CD4-positive, alpha-beta T cell treated with Interleukin-17A for 1 hour (primary cell): ENCODE measurements at places on chromosomes 6 and 20.

DNA sequence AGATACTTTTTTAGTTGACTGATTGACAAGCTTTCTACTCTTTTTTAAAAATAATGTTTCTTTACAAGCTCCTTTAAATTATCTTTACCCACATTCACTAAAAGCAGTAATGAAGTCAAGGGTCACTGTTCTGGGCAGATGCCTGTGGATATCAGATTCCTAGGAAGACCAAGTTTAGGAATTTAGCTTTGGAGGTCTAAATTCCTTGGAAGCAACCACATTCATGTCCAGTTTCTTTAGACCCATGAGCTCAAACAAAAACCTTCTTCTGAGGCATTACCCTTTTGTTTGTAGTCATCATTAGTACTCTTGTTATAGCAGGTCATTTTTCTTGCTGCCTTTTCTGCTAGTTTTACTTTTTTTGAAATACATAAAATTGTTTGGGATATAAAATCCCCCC, 462.9 kb upstream of the JAG1 start:
- DNase-seq: no peak

GRCh38 chr6:110359556-110359955, 1.4 kb upstream of the METTL24 start:
- no peak for DNase-seq

DNA sequence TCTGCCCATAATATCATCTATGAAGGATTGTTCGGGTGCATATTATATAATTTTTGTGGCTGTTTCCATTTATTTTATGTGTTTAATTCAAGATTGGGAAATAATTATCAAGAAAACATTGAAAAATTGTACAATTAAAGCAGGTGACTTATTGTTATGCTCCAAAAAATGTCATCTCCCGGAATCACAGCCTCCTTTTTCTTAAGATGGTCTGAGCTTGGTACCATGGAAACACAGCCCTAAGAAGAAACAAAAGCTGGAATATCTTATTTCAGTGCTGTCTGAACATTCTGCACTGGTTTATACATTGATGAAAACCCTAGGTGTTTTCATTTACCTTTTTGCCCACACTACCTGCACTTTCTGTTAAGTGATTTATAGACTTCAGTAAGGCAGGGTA, 367.2 kb downstream of the ARHGAP18 start:
- DNase-seq: no peak

DNA sequence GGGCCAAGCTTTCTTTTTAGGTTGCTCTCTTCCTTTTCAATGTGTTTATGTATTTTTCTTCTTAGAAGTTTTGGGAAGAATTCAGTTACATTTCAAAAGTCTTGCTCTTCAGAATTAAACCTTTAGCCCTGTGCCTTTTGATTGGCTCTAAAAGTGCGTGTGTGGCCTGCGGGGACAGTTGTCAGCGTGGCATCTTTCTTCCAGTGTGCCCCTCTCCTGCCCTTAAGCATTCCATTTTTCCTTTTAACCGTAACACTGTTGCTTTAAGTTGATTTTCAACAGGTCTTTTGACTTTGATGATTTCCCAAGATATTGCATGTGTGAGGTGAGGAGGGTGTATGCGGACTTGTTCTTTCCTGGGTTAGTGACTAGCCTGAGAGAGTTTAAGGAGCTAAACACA, 999.1 kb upstream of the FLRT3 start:
- no peak for DNase-seq

- peak; percentile 22 for DNase-seq
Observed at GRCh38 chr20:36399147-36399968, 93.2 kb downstream of the DLGAP4 start.

DNA sequence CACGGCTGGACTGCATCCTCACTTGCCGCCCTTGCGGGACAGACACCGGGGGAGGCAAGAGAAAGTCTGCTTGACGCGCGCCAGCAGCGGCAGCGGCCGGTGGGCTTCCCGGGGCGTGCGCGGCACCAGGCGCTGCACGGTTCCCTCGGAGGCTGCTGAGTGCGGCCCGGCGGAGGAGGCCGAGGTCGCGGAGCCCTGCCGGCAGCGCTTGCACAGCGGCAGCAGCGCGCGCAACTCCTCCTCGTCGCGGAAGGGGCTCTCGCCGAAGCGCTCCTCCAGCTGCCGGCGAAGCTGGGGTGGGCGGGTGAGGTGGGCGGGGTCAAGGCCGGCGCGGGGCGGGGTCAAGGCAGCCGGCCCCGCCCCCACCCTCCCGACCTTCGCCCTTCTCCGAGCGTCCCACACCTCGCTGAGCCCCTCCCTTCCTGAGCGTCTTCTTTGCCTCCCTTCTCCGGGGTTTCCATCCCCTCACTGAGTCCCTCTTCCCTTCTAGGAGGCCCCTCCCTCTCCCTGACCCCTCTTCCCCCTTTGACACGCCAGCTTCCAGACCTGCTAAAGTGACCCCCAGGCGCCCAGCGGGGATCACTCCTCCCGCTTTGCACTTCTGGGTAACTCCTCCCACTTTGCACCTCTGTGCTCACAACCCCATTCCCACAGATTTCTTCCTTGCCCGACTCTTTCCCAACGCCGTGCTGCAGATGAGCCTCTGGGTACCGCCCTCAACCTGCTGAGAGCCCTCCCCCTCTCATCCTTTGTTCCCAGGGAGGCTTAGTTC, 8.8 kb downstream of the DUSP15 start:
- peak; percentile 75 for DNase-seq

- DNase-seq: no peak
Observed at GRCh38 chr6:88472851-88473525, 306.8 kb upstream of the CNR1 start.

GRCh38 chr6:142112451-142113061, 20.2 kb upstream of the GJE1 start:
- peak; percentile 69 for DNase-seq

GRCh38 chr20:42082611-42083010, 464.4 kb upstream of the CHD6 start:
- DNase-seq: no peak

GRCh38 chr6:107819217-107819616, 4.9 kb downstream of the SCML4 start:
- no peak for DNase-seq

DNA sequence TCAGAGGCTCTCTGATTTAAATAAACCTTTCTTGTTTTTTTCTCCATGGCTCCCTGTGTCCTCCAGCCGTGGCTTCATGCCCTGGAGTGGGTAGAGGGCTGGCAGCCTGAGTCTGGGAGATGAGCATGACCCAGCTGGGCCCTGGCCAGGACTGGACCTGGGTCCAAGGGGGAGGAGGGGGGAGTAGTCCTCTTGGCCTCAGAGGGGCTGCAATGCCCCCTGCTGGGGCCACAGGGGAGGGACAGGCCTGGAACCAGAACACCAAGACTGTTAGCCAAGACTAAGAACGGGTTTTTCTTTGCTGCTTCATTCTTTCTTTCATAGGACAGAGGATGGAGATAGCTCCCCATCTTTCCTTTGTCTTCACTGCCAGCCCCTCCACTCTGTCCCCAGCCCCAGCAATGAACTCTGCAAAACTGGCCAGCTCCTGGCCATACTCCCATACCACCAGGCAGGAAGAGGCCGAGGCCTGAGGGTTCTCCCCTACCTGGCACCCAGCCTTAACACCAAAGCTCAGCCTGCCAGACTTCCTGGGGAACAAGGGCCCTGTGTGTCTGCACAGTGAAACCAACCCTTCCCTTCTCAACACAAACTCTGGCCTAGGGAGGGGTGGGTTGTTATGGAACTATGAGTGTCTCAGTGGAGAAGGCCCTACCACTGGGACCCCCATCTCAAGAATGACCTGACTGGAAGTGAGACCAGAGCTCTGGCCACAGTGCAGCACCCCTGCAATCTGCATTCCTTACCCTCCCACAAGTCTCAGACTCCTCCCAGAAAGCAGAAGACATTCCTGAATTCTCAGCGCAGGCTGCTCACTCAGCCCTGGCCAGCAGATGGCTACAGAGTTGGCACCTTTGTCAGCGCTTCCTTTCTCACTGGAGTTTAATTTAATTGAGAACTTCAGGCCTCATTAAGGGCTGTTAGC, 11.0 kb downstream of the SLC29A1 start:
- DNase-seq: no peak

GRCh38 chr6:55014321-55015088, 159.8 kb upstream of the HCRTR2 start:
- DNase-seq: no peak

DNA sequence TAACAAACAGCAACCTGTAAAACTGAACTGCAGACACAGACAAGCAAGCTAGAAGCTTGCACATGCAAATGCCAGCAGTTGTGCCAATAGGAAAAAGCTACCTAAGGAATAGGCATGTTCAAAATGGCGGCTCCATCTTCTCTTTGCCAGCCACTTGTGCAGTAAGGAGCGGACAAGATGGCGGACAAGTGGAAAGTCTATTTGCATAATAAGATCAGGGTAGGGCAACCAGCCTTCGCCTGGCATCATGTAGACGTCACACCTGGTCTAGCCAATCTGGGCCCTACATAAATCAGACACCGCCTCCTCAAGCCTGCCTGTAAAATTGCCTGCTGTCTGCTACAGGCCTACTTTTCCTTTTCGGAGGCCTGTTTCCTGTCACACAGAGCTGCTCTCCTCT, 18.0 kb downstream of the C6orf52 start:
- no peak for DNase-seq

DNA sequence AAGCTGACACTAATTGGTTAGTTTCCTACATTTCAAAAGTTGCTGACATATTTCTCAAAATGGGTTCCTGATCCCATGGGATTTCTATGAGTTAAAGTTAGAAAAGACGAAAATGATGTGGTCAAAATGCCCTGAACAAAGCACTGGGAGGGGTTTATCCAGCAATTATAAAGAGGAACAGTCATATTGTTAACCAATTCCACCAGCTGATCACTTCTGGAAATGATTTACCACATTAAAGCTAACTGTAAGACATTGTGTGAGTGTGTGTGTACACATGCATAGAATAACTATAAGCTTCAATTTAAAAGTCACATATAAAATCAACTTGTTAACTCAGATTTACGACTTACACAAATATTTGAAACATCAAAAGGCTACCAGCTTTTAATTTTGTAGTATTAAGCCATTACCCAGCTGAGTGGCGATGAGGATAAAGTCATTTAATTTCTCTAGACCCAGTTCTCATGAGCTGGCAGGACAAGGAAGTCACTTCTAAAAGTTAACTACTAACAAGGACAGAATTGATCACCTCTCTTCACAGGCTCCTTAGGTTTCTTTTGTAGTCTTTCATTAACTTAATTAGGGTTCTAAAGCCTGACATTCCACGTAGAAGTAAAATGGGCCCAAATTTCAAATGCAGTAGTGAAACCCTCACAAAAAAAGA, 40.4 kb downstream of the MAN1A1 start:
- DNase-seq: no peak

- DNase-seq: peak; percentile 45
Observed at GRCh38 chr20:62642666-62643520, 590 bp downstream of the SLCO4A1 start.

DNA sequence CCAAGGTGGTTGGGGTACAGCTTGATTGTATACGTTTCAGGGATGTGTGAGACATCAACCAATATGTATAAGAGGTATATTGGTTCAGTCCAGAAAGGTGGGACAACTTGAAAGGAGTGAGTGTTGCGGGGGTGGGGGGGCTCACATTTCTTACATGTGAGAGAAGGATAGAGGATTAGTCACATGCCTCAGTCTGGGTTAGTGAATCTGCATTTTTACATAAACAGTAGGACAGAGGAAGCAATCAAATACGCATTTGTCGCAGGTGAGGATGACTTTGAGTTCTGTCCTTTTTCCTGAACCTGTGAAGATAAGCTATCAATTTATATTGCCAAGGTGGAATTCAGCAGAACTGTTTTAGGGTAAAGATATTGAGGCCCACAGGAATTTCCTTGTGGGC, 42.1 kb upstream of the TBC1D32 start:
- no peak for DNase-seq

DNA sequence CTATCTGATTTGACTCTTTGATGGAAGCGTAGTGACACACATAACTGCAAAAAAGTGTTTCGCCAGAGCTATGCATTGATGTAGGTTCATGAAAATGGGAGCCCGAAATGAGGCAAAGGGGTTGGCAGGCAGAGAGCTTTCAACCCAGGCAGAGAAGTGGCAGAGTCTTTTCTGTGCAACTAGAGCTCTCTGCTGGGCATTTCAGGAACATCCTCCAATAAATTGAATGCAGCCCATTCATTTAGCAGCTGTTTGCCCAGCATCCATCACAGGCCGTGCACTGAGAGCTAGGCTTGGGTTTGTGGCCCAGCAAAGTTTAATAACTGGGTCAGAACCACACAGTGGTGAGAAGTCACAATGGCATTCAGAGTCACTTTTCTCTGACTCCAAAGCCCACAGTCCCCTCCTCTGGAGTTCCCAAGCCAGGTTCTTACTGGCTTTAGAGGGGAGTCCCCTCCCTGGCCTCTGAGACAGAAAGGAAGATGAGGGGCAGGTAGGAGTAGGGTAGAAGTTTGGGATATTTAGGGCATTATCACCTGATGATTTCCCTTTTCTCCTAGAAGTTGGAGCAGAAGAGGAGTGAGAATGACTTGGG, 31.8 kb upstream of the ELMO2 start:
- peak; percentile 45 for DNase-seq

DNA sequence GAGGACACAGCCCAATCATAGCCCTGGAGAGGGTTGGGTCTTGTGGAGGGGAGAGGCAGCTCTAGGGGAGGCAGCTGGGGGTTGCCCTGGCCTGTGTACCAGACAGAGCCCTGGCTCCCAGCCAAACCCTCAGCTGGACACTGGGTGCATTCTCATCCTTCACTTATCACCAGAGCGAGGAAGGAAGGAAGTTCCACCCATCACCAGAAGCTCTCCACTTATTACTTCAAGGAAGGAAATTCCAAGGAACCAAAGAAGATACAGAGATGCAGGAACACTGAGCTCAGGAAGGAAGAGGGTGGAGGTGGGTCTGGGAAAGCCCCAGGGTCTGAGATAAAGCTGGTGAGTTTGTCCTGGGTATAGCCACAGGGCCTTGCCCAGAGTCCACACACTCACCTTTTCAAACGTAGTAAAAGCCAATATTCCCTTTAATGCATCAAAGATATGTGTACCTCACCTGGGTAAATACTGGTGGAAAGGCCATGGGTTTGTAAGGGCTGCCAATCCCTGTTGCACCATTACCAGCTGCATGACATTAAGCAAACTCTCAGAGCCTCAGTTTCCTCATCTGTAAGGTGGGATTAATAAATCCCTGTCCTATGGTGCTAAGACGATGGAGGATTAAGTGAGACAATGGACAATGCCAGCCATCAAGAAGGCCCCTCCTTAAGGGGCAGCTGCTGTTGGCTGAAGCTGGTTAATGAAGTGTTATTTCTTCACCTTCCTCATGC, 109.7 kb upstream of the NAA20 start:
- no peak for DNase-seq

GRCh38 chr6:162463576-162463975, 264.0 kb downstream of the PRKN start:
- no peak for DNase-seq

DNA sequence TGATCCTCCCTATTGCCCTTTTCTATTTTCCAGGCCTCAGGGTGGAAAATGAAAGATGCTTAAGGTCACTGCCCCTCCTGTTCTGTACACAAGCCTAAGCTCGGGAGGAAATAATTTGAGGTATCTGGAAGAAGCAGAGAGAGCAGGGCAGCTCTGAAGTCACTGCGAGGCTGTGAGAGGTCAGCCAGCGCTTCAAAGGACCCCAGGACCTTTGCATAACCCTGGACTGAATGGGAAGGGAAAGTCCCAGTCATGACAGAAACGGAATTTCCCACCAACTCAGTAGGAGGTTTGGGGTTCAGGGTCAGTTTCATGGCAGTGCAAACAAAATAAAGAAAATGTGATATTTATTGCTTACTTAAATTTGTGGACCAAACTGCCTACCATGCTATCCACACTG, 58.1 kb downstream of the LRFN2 start:
- no peak for DNase-seq
